ENCODE measurements at places on chromosomes 11 and 22. TPM values are rescaled to one million over a fixed set of nuclear protein-coding genes. Genes with fewer than 3 reads are reported as not detected.

GRCh38 chr11:33696411-33696810 lies 4.2 kb downstream of the C11orf91 start:
- no peak for DNase-seq

DNA sequence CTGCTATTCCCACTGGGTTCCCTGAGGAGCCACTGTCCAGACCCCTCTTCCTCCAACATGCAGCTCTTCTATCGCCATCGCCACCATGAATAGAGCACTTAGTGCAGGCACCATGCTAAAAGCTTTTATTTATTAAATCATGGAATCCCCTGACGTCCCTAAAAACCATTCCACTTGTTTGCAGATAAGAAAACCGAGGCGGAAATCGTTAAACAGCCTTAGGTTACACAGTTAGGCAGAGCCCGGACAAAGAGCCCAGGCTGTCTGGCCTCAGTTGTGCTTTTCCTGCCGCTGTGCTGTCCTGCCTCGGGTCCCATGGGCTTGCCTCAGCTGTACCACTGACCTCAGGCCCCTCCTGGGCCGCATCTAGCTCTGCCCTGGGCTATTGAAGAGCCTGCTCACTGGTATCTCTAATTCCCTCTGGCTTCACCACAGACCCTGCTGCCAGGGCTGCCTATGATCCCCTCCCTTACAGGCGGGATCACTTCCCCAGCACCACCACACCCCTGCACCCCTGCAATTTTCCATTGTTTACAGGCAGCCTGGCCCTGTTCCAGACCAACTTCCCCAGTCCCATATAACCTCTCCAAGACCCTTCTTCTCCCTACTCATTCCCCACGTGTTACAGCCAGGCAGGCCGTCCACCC lies 13.0 kb upstream of the TUB start:
- no peak for DNase-seq

DNA sequence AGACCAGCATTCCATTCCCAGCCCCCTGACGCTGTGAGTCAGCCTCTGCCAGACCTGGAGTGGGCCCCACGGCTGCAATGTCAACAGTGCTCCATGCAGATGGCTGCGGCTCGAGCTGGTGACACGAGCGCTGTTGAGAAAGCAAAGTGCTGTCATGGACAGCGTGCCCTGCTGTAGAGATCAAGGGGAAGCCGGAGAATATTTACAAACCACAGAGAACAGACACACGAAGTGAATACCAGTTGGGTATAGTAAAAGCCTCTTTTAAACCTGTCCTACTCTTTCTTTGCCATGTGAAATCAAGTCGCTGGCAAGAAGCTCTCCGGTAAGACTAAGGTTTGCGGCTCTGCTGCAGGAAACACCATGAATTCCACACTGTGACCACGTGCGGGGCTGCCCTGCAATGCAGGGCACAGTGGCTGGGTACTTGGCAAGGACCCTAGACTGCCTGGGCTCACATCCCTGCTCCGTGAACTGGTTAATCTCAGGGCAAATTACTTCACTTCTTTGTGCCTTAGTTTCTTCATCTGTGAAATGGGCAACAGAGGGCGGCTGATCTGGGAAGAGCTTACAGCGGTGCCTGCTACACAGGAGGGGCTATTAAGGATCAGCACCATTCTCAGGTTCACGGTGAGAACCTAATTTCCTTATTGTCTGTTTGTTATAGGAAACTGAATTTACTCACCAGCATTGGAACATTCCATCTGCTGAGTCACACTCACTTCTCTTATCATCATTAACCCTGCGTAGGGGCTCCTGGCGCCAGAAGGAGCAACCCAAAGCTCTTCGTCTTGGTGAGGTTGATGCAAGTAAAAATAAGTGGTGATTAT lies 27.8 kb upstream of the ELFN2 start:
- DNase-seq = no peak

The FAM89B gene
- 30.8 TPM for total RNA-seq

The OPCML gene
- total RNA-seq = not detected

The METTL15 gene
- 15.3 TPM for total RNA-seq
